ENCODE measurements at places on chromosomes 13 and 19.

DNA sequence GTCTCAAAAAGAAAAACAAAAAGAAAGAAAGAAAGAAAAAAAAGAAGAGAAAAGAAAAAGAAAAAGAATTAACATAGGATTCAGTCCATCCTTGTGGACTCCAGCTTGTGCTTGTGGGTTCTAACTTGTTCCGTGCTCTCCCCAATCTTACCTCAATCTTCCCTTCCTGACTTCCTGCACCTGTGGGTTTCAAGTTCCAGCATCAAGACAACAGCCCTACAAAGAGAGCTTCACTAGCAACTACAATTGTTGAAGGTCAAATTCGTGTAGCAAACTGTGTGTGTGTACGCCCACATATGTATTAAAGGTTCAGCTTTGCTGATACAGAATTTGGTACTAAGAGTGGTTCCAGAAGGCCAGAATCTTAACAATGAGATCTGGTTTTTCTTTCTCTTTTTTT is 25.3 kb downstream of the FXYD5 start:
- ATAC-seq, result no peak

GRCh38 chr19:58400316-58400915 is 5.0 kb downstream of the RNF225 start:
- no peak for ATAC-seq

DNA sequence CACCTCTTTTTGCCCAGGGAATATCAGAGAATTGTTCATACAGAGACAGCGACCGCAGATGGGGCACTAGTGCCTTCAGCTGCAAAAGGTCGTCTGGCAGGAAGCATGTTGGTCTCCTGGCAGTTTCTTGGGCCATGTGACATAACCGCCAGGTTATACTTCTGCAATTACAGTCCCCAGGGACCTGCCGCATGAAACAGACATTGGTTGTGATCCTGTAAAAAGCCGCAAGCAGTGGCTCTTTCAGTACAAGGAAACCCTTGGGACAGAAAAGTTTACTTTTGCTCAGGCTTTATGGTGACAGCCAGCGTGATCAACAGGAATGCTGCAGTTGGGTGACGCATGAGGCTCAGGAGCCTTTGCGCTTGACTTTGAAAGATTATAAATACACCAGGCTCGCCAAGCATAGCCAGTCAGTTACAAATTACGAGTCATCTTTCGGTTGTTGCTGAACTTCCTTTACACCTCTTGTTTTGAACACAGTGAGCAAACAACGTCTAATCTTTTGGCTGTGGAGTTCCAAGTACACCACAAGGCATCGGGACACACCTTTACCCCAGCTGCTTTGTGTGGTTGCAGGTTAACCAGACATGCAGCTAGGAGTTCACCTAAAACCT is 50.5 kb upstream of the UBE2L5 start:
- peak; percentile 77 for ATAC-seq

DNA sequence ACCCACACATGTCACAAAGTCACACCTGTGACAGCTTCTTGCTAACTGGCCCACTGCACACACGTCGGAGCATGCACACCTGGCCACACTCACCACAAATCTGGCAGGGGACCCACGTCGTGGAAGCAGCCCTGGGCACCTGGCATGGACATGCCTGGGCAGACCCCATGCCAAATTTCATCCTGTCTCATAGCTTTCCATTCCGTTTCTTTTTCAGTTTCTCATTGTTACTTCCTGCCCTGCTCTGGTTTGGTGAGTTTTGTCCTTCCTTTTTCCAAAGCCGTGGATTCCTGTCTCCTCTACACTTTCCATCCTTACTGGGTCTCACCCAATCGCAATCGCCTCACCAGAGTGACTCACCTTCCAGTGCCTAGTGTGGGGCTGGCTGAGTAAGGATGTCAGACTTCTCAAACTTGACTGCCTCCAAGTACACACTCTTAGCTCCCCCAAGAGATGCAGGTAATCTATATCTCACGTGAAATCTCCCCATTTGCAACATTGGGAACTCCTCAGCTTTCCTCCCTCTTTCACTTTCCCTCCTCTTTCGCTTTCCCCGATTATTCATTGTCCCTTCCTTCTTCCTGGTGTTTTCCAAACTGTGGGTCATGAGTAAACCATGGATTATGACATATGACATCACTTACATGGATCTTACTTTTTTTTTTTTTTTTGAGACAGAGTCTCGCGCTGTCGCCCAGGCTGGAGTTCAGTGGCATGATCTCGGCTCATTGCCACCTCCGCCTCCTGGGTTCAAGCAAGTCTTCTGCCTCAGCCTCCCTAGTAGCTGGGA is 1.6 kb upstream of the BBC3 start:
- peak; percentile 48 for ATAC-seq

GRCh38 chr19:10812196-10812595 is 23.8 kb downstream of the TMED1 start:
- ATAC-seq, result no peak

- ATAC-seq, result peak; percentile 90
Observed at GRCh38 chr19:7515645-7516151, at the start of gene ZNF358. TSS of gene ZNF358 (plus strand) at chr19:7516103. CDS start at chr19:7519243, 3,140 bp downstream.

DNA sequence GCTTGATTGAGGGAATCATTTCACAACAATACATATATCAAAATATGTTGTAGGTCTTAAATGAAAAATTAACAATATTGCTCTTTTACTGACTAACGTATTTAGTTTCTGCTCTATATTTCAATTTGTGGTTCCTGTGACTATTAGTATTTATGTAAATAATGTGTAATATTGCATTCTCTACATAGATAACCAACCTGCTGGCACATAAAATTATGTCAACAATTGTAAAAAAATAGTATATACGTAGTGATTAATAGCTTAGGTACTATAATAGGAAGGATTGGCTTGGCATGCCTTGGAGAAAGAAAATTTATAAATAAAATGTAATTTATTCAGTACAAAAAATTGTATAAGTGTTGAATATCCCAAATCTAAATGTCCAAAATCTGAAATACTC is 1336.1 kb downstream of the PCDH9 start:
- ATAC-seq, result no peak

GRCh38 chr13:22110368-22110767 is 439.5 kb downstream of the FGF9 start:
- peak; percentile 9 for ATAC-seq

DNA sequence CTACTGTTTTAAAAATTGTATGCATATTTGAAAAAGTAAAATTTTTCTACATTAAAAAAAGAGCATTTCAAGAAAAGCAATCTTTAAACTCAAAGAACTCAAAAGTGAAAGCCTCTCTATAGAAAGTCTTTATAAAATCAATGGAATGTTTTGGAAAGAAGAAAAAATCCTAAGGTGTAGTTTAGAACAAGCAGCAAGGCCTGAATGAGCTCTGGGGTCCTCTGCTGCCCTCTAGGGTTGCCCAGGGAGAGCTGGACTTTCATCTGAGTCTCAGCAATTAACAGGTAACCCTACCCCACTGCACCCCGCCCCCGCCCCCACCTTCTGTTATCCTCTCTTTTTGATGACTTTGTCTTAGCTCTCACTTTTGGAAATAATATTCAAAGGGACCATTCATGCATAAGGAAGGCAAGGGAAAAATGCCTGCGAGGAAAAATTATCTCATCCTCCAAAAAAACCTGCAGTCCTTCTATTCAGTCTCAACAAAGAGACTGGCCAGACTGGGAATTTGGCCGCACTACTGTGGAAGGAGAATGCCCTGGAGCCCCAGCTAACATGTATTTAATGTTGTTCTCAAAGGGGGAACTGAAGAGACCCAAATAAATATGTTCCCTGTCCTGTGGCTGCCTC is 24.1 kb downstream of the SLC25A30 start:
- no peak for ATAC-seq

DNA sequence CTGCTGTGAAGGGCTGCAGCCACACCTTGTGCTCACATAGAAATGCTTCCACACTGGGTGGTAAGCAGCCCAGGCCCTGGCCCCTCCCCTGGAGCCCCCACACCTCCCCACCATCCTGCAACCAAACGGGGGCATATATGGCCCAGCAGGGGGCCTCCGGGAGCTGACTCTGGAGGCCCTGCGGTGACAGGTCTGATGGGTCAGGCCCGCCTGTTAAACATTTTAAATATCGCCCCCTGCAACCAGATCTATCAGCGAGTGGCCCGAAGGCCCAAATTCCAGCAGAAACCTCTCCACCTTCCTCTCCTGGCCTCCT is 48.0 kb upstream of the KATNAL1 start:
- ATAC-seq, result no peak

DNA sequence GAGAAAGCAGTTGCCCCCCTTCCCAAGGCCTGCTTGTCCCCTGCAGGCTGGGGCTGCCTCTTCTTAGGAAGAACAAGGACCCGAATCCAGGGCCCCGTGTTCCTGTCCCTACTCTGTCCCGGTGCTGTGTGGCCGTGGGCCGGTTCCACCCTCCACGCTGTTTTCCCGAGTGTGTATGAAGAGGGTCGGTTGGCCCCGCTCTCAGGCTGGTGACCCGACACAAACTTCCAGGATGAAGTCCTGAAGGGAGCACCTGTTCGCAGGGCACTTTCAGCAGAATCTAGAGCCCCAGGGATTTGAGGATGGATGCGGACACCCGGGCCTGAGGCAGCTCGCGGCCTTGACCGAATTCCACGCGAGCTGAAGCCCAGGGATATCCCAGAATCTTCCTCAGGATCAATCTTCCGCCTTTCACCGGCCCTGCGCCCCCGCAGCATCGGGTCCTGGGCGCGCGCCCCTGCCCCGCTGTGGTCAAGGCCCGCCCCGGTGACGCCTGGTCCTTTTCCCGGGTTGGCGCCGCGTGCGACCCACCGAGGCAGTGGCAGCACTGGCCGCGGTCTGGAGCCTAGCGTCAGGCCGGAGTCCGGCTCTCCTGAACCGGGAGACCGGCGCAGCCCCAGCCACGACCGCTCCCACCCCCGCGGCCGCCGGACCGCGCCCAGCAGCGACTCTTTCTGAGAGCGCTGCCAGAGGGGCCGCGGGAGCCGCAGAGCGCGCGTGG is 528 bp upstream of the CHST8 start:
- no peak for ATAC-seq

DNA sequence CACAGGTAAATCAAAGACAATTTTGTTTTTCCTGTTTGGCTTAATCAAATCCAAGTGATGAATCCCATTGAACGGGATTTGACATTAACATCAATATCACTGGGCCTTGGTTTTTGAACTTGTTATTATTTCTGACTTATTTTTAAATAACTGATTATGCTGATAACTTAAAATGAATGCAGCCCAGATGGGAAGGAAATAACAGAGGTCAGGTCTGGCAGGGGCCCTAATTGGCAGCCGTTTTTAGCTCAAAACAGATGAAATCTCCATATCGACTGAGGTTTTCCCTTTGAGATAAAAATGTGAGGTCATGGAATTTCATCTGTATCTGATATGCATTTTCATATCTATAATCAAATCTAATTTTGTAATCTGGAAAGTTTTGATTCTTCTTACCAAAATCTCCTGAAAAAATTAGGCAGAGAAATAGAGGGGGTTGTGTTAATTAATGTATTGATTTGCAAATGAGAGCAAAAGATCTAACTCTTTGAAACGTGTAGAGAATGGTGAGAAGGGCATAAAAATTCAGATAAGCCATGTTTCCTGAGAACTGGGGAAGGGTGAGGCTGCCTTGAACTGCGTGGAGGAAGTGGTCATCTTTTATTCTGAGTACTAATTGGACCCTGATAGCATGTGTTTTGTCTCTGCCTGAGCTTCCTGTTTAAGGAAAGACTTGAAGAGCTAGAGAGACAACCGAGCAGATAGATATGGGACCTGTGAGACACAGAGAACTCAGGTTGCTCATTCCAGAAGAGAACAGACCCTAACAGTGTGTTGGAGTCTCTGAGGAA is 98.2 kb upstream of the C1QTNF9B start:
- no peak for ATAC-seq

GRCh38 chr19:5504114-5504513 is 48.9 kb downstream of the ZNRF4 start:
- no peak for ATAC-seq

DNA sequence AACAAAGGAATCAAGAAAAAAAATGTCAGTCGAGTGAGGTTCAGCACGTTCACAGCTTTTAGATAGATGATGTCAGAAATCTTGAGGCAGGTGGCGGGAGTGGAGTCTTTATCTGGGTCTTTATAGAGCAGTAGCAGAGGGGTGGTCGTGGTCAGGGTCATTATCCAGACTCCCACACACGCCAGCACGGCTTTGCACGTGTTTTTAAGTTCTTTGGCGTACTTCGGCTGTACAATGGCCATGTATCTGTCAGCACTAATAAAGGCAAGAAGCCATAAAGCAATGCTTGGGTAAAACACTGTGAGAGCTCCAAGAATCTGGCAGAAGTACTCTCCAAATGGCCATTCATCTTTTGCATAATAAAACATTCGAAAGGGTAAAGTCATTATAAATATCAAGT is 2.9 kb downstream of the GPR18 start:
- ATAC-seq, result no peak

DNA sequence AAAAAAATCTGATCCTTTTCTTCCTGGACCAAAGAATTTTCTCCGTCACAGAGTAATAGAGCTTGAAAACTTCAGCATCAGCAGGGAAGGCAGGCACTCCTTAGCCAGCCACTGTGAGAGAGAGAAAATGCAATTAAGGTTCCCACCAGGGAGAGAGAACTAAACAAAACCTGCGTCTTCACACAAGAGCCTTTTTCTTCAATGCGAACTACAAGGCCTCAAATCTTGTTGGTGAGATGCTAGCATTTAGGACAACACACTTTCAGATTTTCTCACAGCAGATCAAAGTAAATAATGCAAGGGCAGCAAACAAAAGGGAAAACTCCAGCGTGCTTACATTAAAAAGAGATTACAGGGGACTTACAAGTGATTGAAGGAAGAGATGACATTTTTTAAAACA is 80.1 kb downstream of the DACH1 start:
- no peak for ATAC-seq

DNA sequence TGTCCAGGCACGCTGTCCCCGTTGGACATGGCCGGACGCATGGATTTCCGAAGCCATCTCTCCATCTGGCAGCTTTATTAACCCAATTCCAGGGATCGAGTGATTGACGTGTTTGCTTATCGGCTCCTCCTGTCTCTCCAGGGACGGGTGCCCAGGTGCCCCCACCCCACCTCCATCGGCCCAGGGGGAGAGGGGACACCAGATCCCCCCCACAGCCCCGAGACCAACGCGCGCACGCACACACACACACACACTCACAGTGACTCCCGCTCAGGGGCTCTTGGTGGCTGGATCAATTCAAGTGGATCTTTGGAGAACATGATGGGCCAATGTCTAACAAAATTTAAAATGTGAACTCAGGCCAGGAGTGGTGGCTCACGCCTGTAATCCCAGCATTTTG is 23.1 kb upstream of the ONECUT3 start:
- no peak for ATAC-seq

Measured in activated T-helper 17 cell treated with anti-CD3 and anti-CD28 coated beads, Interleukin-2, amount 50 U/mL, for 72 hours (primary cell).